ENCODE measurements at places on chromosomes 12 and 14.

- DNase-seq: no peak
These were observed 7.1 kb downstream of the SLC6A12 start for GRCh38 chr12:206746-207440.

DNA sequence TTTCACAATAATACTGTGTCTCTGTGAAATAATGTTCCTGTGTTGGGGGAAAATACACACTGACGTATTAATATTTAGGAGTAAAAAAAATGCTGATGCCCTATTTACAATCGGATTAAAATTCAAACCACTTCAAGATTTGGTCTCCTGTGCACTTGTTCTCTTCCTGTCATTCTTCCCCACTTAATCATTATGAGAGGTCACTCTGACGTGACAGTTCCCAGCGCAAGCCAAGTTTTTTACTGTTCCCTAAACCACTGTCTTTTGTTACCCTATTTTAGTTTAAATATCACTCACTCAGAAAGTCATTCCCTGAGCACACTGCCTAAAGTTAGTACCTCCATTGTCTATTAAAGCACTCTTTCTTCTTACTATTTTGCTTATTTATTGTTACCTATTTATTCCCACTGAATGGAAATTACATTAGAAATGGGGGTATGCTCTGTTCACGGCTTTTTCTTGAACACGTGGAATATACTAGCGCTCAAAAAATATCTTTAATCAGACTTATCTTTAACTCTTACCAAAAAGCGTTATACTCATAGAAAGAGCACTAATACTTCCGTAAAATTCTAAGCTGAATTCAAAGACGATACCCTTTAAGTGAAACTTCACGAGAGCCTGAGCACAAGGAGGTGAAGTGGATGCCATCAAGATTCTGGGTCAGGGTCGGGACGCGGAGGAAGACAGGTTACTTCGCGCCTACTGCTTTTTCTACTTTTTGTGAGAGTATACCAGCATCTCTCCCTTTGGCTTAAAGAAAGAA is 670 bp upstream of the PSMA3 start:
- DNase-seq: no peak

DNA sequence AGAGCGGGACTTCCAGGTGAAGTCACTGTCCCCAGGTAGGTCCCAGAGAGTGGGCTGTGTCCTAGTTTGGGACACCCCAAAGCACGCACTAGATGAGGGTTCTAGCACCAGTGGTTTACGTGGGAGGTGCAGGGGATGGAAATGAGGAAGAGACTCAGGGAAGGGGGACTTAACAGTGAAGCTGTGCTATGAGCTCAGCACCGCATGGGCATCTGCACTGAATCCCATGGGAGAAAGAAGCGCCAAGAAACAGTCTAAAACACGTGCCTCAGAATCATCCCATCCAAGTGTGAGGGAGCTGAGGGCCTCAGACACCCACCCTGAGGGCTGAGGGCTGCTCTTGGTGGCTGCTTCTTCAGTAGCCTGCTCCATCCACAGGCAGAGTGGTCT is 71.5 kb upstream of the ZFP36L1 start:
- DNase-seq: no peak

- no peak for DNase-seq
These were observed 461 bp downstream of the SLC8A3 start for GRCh38 chr14:70188322-70188658.

DNA sequence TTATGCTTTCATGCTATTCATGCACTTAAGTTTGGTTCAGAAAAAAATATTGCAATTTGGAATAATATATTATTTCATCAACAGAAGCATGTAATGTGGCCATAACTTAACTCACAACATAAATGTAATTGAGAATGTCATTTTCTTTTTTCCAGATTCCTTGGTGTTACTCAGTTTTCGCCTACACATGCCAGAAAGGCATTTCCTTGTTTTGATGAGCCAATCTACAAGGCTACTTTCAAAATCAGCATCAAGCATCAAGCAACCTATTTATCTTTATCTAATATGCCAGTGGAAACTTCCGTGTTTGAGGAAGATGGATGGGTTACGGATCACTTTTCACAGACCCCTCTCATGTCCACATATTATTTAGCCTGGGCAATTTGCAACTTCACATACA is 14.4 kb downstream of the TRHDE start:
- DNase-seq: no peak

GRCh38 chr14:61733972-61734371 is 28.2 kb upstream of the SNAPC1 start:
- DNase-seq: no peak

DNA sequence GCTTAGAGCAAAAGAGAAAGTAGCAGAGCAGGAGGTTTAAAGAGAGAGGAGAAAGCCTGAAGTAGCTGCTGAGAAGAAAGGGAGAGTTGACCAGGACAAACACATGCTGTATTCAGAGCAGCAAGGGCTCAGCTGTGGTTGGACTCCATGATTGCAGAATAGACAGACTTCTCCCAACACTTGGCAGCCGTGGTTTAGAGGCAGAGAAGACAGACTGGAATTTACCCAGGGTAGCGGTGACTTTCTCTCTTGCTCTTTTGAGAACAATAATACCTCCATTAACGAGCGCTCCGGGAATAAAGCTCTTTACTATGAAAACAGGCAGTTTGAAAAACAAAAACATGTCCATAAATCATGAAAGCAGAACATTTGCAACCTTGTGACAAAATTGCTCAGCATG is 21.4 kb upstream of the IGF1 start:
- DNase-seq: no peak

DNA sequence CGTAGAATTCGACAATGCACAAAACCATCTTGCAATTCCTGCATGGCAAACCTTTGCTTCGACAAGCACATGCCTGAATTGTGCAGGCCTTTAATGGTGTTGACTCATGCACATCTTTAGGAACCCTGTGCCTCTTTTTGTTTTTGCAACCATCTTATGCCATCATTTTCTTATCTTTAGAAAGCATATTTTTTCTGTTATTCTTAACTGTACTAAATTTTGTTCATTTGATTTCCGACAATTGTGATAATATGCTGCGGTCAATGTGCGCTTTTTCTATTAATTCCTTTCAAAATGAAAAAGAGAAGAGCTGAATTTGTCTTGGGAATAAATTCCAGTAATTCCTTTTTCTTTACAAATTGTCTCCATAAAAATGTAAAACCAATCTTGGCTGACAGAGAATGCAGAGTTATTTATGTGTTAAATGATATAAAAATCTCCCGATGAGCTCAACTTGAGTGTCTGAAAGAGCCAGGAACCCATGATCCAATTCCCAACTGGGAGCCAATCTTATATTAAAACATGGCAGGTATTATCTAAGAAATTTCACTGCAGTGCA is 20.1 kb upstream of the CDK17 start:
- DNase-seq: no peak

- DNase-seq: no peak
These were observed 10.9 kb downstream of the IFT43 start for GRCh38 chr14:75996488-75996887.

DNA sequence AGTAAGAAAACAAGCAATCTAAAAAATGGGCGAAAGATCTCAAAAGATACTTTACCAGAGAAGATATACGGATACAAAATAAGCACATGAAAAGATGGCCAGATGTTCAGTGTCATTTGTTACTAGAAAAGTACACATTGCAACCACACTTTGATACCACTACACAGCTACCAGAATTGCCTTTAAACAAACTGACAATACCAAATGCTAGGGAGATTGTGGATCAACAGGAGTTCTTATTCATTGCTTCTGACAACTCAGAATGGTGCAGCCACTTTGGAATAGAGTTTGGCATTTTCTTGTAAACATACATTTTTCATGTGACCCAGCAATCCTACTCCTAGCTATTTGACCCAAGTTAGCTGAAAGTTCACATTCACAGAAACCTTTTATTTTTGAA is 136.3 kb downstream of the FUT8 start:
- DNase-seq: no peak

GRCh38 chr14:95533822-95534221 is 1.0 kb upstream of the GLRX5 start:
- DNase-seq: peak; percentile 36

- DNase-seq: peak; percentile 44
These were observed 2.3 kb downstream of the HDAC7 start for GRCh38 chr12:47817272-47818006.

GRCh38 chr12:4894019-4894418 is 15.7 kb upstream of the KCNA1 start:
- DNase-seq: no peak

GRCh38 chr12:79294590-79294989 is 396.2 kb downstream of the PAWR start:
- DNase-seq: no peak

GRCh38 chr12:57366315-57366714 is 64.5 kb downstream of the R3HDM2 start:
- DNase-seq: no peak

- DNase-seq: no peak
These were observed 149.0 kb downstream of the NAV3 start for GRCh38 chr12:77979597-77980250.

DNA sequence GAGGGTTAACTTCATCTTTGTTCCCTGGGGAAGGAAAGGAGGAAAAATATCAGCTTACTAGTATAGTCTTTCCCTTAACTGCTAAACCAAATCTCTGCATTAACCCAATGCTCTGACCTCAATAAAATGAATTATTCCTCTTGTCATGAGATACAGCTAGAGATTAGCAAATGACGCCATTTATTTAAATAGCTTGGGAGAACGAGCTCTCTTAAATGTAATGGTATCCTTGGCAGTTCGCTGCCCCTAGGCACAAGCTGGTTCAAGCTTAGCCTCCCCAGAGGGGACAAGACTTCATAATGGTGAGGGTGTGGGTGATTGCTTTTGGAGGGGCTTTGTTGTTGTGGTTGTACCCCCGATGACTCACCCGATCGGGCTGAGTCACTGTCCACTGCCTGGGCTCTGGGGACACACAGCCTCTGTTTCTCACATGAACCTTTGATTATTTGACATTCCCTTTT is 19.6 kb downstream of the FNTB start:
- peak; percentile 10 for DNase-seq

DNA sequence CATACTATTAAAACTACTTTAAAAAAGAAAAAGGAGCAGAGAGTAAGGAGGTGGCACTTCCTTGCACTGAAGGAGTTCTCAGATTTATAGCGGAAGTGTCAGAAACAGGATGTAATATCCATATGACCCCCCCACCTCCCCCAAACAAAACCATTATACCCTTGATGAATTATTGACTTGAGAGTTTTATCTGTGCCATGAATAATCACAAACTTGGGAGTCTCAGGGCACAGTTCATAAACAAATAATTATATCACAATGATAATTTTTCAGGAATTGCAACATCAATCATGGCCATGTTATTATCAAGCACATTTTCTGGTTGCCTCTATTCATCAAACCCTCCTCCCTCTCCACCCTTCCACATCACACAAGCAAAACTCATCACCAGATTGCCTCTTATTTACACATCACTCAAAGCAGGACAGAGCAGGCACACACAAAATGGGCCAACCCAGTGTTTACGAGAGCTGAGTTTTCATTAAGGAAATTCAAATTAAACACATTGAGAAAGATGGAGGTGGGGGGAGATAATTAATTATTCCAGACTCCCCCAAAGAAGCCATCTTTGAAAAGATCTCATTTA is 141.4 kb downstream of the EGLN3 start:
- no peak for DNase-seq

GRCh38 chr12:26690601-26691000 is 142.4 kb downstream of the ITPR2 start:
- no peak for DNase-seq

DNA sequence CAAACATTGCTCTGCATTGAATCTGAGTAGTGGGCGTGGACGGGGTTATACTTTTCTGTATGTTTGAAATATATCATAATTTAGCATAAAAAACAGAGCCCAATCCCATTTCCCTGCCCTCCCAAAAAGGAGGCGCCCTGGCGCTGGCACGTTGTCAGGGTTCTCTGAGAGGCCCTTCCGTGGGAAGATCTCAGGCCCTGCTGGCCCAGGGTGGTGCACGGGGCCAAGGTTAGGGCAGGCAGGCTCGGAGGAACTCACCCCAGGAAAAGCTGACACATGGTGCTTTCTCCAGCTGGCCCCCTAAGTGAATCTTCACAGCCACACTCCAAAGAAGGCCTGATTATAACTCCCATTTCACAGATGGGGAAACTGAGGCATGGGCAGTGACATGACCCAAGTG is 17.2 kb downstream of the DIO3 start:
- DNase-seq: no peak

- no peak for DNase-seq
These were observed 113.0 kb downstream of the MED13L start for GRCh38 chr12:116164250-116165035.

DNA sequence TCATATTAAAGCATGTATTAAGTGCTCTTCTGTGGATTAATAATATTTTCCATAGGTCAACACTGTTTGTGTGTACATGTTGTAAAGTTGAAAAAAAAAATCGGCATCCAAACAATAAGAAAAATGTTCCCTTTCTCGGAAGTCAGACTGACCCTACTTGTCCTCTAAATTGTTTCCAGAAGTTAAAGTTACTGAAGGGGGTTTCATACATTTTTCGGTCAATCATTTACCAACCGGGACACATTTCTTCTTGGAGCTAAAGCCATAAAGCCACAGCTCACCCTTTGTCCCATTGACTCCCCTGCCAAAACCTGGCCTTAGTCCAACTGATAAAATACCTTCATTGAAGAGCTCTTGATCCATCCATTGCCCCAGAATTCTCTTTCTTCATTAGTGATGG is 230.0 kb downstream of the ANO2 start:
- DNase-seq: no peak

- DNase-seq: no peak
These were observed 23.1 kb downstream of the TTC6 start for GRCh38 chr14:37618498-37619028.

DNA sequence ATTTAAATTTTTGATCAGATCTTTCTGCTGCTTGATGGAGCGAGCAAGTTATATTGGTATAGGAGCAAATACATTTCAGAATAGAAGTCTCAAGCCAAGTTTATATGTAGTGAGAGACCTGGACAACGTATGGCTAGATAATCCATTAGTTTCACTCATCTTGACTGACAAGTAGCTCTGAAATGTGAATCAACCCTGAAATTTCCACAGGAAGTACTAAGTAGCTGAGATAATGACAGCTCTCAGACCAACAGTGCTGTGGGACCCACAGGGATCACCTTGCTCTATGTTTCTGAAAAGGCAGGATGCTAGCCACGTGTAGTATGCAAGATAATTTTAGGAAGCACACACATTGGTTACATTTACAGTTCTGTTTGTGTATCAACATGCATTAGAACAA is 258.6 kb upstream of the FOXN3 start:
- no peak for DNase-seq

DNA sequence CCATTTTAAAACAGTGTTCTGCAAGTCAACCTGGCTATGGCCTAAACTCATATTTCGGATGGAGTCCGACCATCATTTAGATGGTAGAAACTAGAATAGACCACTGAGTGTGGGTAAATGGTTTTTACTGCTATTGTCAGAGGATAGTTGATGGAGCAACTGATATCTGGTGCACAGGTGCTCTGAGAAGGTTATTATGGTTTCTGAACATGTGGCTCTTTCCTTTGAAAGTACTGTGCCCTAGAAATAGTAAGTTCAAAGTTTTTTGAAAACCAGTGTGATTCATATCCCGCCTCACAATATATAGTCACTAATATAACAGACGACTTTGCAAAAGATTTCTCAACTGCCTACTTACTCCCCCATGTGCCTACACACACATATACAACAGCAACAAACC is 64.4 kb upstream of the BTG1 start:
- DNase-seq: no peak

GRCh38 chr12:128078301-128078971 is 188.5 kb upstream of the TMEM132C start:
- no peak for DNase-seq

All from ELF-1 (cell line).